Hippocampal formation (tissue), 2 donors: ENCODE measurements at places on chromosomes 12 and 14.

GRCh38 chr12:41466802-41467201 lies 278.7 kb downstream of the PDZRN4 start:
- no peak for DNase-seq

DNA sequence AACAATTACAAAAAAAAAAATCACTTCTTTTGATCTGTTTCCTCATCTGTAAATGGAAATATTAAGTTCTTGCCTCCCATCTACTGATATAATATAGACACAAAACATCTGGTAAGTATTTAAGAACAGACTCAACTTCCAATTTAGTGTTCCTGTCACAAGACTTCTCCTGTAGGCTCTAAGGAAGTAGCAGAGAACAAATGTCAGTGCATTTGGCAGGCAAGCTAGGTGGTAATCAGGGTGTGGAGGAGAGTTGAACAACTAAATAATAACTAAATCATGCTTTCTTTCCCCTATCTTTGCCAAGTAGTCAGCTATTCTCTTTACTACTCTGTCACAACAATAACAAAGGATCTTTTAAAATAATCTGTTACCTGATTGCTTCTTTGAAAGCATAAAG lies 22.1 kb downstream of the BAZ1A start:
- DNase-seq = no peak

GRCh38 chr14:71488703-71489191 lies 443.5 kb upstream of the RGS6 start:
- no peak for DNase-seq

- DNase-seq = peak; percentile 6
Measured at GRCh38 chr14:52473557-52473956, 78.7 kb downstream of the TXNDC16 start.

DNA sequence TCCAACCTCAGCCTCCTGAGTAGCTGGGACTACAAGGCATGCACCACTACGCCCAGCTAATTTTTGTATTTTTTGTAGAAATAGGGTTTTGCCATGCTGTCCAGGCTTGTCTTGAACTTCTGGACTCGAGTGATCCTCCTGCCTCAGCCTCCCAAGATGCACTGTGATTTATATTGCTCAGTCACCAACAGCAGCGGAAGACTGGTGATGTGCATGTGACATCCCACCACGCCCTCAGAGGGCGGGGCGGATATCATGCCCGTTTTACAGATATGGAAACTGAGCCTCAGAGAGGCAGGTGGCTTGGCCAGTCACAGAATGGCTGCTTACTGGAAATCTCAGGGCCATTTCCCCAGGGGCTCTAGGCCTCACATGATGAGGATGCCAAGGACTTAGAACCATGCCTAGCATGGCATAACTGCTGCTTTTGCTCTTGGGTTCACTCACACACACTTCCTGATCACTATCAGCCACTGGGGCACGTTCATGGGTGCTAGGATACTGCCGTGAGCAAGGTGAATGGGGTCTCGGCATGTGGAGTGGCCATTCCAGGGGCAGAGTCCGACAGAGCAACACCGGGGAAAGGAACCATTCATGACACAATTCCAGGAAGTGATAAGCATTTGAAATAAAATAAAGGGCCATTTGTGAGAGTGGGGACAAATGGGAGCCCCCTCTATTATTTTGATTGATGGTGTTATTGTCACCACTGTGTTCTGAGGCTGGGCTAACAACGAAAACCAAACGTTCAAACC lies 31.9 kb downstream of the RBM19 start:
- DNase-seq = no peak

DNA sequence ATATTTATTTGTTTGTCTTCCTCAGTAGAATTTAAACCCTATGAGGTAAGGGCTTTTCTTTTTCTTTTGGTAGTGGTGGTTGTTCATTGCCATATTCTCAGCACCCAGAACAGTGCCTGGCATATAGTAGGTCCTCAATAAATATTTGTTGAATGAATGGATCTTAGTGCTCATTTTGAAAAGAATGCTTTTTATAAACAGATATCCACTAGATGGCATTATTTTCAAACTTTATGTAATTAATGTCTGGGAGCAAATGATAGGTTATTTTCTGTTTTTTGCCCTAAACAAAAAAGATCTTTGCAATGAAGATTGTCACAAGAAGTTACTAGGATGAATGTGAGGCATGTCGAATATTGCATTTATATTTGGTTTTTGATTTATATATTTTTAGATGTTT lies 64.1 kb downstream of the RAD51B start:
- peak; percentile 3 for DNase-seq

- DNase-seq = no peak
Measured at GRCh38 chr12:29804019-29804418, 20.3 kb upstream of the TMTC1 start.

DNA sequence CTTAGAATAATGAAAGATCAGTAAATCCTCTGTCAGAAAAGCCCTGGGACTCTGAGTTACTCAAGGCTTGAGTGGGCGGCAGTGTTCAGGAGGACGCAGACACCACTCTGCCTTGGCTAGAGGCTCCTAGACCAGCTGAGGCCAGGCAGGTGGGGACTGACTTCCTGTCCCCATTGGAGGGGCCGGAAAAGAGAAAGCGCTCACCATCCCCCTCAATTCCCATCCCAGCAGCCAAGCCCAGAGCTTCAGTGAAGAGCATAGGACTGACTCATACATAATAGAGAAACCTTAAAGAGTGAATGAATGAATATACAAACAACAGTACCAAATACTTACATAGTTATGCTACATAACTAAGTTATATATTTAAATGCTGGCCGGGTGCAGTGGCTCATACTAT lies 62.0 kb downstream of the PLEKHG7 start:
- no peak for DNase-seq

DNA sequence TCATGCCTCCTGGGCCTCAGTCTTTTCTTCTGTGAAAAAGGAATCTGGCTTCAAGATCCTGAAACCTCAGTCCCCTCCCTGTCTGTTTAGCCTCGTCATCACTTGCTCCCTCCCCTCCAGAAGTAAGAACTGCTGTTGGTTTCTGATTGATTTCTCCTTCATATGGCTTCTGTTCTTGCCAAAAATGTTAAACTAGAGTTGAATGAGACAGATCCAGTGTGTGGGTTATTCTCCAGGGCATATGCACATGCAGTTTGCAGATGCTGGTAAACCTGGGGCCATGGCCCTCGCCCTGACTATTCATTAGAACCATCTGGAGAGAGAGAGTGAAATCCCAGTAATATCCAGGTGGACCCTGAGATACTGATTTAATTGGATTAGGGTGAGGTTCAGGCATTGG lies 175.1 kb downstream of the TMEM132C start:
- DNase-seq = no peak

DNA sequence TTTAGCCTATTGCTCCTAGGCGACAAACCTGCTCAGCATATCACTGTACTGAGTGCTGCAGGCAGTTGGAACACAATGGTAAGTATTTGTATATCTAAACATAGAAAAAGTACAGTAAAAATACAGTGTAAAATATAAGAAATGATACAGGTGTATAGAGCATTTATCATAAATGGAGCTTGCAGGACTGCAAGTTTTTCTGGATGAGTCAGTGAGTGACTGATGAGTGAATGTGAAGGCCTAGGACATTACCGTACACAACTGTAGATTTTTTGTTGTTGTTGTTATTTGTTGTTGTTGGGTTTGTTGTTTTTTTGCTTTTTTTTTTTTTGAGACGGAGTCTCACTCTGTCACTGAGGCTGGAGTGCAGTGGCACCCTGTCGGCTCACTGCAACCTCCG lies 33.4 kb downstream of the PNMA1 start:
- DNase-seq = no peak

DNA sequence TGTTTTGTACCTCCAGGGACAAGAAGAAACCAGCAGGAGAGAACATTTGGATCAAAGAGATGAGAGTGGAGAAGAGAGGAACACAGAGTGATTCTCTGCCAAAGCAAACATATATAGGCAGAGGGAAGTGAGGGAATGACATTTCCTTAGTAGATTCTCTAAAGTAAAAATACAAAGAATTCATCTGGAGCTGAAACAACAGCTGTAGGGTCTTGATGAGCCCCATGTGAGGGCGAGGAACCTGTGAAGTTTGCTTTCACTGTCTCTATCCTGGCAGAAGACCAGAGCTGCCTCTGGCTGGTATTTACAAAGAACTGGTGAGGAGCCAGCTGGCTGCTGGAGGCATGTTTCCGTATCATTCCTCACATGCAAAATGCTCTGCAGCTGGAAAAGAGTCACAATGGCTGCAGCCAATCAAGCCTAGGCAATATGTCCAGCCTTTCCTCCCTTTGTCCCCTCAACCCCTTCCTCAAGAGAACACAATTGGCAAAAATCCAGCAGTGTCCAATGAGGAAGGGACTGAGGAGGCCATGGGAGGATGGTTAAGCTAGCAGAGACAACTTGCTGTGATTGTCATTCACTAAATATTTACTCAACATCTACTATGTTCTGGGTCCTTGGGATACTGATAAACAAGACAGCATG lies 122.5 kb downstream of the PHLDA1 start:
- peak; percentile 35 for DNase-seq

DNA sequence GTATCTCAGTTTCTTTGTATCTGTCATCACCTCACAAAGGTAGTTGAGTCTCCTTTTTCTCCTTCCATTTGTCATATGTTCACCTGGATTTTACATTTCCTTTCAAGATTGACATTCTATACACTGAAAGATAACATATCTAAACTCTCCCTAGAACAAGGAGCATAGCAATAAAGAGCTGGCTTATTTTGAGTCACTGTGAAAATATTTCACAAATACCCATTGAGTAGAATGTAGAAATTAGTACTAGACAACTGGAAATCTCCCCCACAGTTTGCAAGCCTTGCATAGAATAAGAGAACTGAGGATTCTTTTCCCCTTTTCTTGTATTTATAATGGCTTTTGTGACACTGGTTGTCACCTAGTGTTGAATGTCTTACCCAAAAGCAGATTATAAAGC lies 111.2 kb downstream of the KICS2 start:
- no peak for DNase-seq

GRCh38 chr14:90755661-90756304 lies 60.4 kb downstream of the TTC7B start:
- DNase-seq = peak; percentile 28

DNA sequence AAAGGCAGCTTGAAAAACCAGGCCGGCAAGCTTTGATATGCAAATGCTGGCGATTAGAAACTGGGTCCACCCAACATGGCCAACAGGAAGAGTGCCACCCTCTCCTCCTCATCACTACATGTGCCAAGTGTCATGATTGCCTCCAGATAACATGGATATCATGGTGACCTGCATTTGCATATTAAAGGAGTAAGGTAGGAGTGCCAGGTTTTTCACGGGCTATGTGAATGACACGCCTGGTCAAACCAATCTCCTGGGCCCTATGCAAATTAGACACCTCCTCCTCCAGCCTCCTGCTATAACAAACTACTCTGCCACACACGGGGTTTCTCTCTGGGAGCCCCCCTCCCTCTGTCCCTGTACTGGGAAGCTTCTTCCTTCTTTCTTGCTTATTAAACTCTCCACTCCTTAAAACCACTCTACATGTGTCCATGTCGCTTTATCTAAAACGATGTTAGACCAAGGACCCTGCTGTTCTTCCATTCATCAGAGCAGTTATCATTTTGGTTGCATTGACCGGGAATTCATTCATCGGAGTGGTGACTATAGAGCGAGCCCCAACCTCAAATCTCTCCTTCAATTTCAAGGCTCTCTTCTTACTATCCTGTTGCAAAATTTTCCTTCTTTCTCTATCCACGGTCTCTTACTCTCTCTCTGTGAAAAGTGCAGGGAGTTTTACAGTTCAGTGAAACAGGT lies 27.5 kb downstream of the APOBEC1 start:
- DNase-seq = no peak

DNA sequence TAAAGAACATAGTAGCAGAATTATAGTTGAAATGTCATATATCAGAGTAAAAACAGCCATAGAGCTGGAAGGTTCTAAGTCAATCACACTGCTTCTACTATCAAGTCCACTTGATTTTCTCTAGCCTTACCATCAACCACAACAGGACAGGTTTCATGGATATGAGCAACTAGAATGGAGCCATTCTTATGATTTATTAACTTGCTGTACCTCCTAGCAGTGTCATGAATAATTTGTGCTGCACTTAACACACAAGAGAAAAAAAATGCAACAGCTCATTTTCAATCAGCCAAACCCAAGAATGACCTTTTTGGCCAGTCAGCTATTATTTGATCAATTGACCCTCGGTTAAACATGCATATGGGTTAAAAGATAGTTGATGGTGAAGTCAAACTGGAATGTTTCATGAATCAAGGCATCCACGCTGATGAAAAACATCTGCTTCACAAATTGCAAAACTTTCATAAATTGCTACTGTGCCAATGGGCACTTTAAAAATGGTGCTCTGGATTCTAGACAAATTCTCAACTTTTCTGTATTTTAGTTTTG lies 55.4 kb upstream of the CCDC198 start:
- DNase-seq = no peak

DNA sequence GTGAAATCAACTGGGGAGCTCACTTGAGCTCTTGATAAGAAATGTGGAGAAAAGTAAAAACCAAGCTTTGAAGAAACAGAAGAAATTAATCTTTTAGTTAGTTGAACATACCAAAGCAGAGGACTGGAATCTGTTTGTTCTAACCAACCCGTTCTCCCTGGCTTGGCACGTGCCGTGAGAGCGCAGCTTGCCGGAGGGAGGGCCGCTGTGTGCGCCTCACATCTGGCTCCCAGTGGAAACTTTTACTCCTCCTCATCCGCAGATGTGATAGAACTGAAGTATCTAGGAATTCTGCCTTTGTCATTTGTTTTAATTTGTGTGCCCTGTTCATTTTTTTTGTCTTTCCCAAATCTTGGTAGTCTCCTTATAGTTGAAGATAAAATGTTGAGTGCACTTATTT lies 64.9 kb downstream of the DDX51 start:
- DNase-seq = no peak

GRCh38 chr12:59494617-59495016 lies 101.2 kb upstream of the SLC16A7 start:
- DNase-seq = no peak

DNA sequence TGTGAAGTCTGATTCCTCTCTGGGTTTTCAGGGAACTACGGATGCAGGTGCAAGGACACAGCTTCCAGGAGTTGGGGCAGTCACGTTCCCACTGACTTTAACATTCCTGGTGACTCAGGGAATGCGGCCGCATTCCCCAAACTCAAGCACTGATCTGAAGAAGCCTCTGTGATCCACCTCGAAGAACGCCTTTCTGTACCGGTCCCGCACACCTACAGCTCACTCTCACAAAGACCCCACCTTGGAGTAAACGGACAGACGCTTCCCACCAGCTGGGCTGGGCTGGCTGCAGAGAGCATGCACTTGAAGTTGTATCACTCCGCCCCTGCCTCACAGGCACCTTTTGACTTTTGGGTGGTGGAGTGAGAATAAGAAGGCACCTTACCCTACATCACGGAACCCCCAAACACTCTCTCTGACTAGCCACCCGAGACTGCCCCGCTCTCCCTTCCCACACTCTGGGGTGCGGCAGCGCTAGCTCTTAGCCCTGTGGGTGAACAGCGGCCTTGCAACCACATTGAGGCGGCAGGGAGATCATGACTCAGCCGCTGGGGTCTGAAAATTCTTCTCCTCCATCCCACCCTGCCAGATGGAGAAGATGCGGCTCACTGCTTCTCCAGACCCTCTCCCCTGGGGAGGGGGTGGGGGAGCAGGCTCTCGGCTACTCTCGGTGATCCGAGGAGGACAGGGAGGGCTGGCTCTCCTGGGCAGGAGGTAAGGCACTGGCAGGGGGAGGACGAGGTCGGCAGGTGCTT lies 23.7 kb upstream of the HDAC7 start:
- no peak for DNase-seq

- no peak for DNase-seq
Measured at GRCh38 chr12:30243426-30243825, 452.2 kb downstream of the IPO8 start.
